Right lobe of liver (tissue), 6 donors: ENCODE measurements at places on chromosomes 1 and 21. TPM values are rescaled to one million over a fixed set of nuclear protein-coding genes. Genes with fewer than 3 reads are reported as not detected.
A peak's percentile ranks its signal among the peaks of the same experiment; 100 is the strongest.

DNA sequence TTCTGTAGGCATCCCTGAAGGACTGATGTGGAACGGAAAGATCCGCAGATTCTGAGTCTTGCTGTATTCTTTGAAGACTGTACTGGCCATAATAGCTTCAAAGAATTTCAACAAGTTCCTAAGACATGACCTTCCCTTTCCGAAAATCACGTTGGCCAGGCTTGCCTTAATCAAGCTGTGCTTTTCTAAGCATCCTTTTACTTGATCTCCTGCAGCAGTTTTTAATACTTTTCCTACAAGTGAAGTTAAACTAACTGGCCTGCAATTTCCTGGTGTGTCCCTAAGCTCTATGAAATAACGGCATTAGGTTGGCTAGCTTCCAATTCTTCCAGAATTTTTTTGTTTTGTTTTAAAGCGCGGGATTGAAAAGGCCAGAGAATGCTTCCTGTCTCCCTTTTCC, 40.3 kb downstream of the SPAG17 start:
- H3K27ac ChIP-seq = no peak overlapping the region
- H3K4me3 ChIP-seq = no peak overlapping the region
- H3K27me3 ChIP-seq = no peaks in the 10 kb centered on the region
- no peaks in the 10 kb centered on the region for H3K36me3 ChIP-seq
- H3K4me1 ChIP-seq = no peaks in the 10 kb centered on the region
- DNase-seq = no peak

DNA sequence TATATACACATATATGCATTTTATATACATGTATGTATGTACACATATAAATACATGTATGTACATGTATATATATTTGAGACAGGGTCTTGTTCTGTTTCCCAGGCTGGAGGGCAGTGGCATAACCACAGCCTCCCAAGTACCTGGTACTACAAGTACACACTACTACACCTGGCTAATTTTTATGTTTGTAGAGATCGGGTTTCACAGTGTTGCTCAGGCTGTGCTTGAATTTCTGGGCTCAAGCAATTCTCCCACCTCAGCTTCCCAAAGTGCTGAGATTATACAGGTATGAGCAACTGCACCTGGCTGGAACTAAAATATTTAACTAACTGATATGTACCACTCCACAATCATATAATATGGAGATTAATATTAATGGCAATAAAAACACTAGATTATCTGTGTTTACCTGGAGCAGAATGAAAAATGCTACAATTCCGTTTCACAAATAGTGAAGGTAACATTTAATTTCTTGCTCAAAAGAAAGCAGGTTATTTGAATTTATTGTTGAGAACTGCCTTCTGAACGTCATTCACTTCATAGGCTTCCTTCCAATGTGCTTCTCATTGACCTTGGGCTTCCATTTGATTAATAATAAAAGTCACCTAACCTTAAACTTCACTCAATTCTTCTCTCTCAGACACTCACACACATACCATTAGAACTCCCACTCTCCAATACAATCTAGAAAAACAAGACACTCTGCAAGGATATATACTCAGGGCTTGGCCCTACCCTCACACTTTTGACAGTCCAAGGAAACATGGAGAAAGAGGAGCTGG, 57.0 kb downstream of the PTGER3 start:
- H3K27me3 ChIP-seq = no peaks in the 10 kb centered on the region
- no peaks in the 10 kb centered on the region for H3K4me1 ChIP-seq
- no peak overlapping the region for H3K27ac ChIP-seq
- no peak for DNase-seq

DNA sequence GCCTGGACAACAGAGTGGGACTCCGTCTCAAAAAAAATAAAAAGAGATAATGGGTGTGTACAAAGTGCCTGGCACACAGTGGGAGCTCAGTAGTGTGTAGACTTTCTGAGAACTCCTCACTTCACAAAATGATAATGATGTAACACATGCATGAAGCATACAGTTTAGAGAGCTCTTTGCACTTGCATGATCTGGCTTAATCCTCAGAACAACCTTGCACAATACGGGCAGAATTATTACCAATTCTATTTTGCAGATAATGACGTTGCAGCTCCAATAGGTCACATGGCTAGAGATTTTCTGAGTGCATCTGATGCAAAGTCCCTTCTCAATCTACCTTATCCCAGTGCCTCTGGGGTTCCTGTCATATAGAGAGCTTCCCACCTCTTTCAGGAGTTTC, 71.4 kb downstream of the CD247 start:
- H3K27ac ChIP-seq = no peak overlapping the region
- DNase-seq = no peak
- no peaks in the 10 kb centered on the region for H3K27me3 ChIP-seq

DNA sequence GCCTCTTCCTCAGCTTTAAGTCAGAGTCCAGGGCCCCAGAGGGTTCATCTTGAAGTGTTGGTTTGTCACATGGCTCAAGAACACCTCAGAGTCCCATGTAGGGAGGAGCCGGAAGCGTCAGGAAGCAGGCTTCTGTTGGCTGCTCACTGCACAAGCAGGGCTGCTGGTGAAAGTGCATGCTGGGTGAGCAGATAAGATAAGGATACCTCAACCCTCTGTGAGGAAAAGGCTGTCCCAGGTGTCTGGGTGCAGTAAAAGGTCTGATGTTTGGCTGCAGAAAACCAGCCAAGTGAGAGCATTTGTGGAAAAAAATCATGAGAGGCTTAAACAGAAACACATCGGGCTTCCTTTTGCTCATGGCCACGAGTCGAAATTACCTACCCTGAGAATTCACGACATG, 6.2 kb upstream of the TEX35 start:
- H3K27ac ChIP-seq = no peak overlapping the region
- H3K36me3 ChIP-seq = no peaks in the 10 kb centered on the region
- no peak overlapping the region for H3K4me3 ChIP-seq

DNA sequence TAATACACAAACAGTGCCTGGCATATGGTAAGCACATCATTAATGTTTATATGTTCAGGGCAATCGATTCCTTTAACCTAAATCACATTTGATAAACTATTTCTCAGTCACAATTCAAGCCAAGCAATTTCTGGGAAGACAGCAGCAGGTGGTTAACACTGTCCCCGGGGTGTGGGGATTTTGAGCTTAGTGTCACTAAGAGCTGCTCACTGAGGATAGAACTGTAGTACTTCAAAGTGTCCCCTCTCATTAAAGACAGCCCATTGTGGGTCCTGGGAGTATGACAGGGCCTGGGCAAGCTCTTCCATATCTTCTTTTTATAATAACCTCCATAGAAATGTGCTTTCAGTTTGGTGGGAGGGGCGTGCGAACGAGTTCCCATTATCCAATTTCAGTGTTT, 8.4 kb upstream of the GALNT2 start:
- no peaks in the 10 kb centered on the region for H3K36me3 ChIP-seq
- H3K27me3 ChIP-seq = no peaks in the 10 kb centered on the region
- H3K4me1 ChIP-seq = no peaks in the 10 kb centered on the region
- H3K4me3 ChIP-seq = no peak overlapping the region
- no peak for DNase-seq
- no peak overlapping the region for H3K27ac ChIP-seq

GRCh38 chr1:58457023-58457635, 89.4 kb downstream of the OMA1 start:
- H3K36me3 ChIP-seq = no peaks in the 10 kb centered on the region
- peak overlapping the region; percentile 50 for H3K27ac ChIP-seq
- H3K27me3 ChIP-seq = no peaks in the 10 kb centered on the region
- H3K4me3 ChIP-seq = no peak overlapping the region

- H3K4me1 ChIP-seq = no peaks in the 10 kb centered on the region
- no peaks in the 10 kb centered on the region for H3K27me3 ChIP-seq
- H3K4me3 ChIP-seq = no peak overlapping the region
- H3K36me3 ChIP-seq = no peaks in the 10 kb centered on the region
Measured at GRCh38 chr1:59487335-59488031, 190.6 kb downstream of the FGGY start.

GRCh38 chr1:212430955-212431394, 1.7 kb upstream of the NENF start:
- no peaks in the 10 kb centered on the region for H3K36me3 ChIP-seq
- peaks cover 5% of the 10 kb centered on the region for H3K4me1 ChIP-seq
- no peak for DNase-seq
- H3K27ac ChIP-seq = no peak overlapping the region
- no peaks in the 10 kb centered on the region for H3K27me3 ChIP-seq

GRCh38 chr1:9843576-9843945, 19.8 kb upstream of the CLSTN1 start:
- no peak overlapping the region for H3K4me3 ChIP-seq
- DNase-seq = no peak

DNA sequence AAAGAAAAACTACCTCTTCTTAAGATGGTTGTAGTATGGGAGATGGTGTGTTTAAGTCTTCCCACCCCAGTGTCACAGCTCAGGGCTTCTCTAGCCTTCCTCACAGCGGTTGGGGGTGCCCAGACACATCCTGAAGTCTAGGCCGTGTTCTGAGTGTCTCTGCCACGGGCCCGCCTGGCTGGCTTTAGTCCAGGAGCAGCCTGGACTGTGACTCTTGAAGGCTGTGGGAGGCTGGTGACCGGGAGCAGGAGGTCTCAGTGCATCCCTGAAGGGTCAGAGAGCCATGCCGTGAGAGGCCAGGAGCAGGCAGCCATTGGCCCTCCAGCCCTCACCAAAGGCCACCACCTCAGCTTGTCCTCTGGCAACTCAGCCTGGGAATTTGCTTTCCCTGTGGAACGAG, 4.5 kb downstream of the EPHX1 start:
- peak overlapping the region; percentile 35 for H3K4me3 ChIP-seq
- no peaks in the 10 kb centered on the region for H3K36me3 ChIP-seq
- peak overlapping the region; percentile 80 for H3K27ac ChIP-seq
- peaks cover 22% of the 10 kb centered on the region for H3K4me1 ChIP-seq
- no peak for DNase-seq
- no peaks in the 10 kb centered on the region for H3K27me3 ChIP-seq

DNA sequence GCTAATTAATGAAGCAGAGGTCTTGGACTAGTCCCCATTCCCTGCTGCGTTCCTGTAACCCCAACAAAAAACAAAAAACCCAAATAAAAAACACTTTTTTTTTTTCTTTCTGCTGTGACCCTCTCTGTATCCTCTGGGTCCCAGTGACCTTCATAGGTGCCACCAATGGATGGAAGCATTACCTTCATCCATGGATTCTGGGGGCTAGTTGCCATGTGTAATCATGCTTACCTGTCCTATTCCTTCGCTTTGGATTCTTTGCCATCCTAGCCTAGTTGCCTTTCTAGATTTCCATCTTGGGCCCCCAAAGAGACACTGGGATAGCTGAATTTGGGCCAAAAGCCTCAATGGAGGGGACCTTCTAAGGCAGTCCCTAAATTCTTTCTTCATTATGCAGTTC, 1208.7 kb downstream of the BRINP3 start:
- no peaks in the 10 kb centered on the region for H3K4me1 ChIP-seq
- H3K27me3 ChIP-seq = no peaks in the 10 kb centered on the region
- H3K36me3 ChIP-seq = no peaks in the 10 kb centered on the region

DNA sequence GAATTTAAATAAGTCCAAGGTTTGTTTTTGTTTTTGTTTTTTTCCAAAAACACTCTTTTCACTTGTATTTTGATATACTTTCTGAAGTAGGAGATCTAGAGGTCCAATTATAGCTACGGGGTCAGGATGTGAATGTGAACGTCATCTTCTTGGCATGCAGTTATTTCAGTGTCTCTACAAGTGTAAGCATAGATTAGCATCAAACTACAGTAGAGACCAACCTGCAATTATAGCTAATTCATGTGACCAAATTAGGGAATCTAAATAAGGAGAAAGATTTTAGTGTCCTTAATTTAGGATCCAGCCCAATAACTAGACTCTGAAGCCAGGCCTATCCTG, 107.3 kb upstream of the PALMD start:
- H3K27me3 ChIP-seq = no peaks in the 10 kb centered on the region
- peak overlapping the region; percentile 32 for H3K27ac ChIP-seq
- H3K4me3 ChIP-seq = no peak overlapping the region

GRCh38 chr1:26275580-26276431, 4.1 kb upstream of the SH3BGRL3 start:
- DNase-seq = peak; percentile 83
- H3K36me3 ChIP-seq = no peaks in the 10 kb centered on the region
- peak overlapping the region; percentile 37 for H3K27ac ChIP-seq

DNA sequence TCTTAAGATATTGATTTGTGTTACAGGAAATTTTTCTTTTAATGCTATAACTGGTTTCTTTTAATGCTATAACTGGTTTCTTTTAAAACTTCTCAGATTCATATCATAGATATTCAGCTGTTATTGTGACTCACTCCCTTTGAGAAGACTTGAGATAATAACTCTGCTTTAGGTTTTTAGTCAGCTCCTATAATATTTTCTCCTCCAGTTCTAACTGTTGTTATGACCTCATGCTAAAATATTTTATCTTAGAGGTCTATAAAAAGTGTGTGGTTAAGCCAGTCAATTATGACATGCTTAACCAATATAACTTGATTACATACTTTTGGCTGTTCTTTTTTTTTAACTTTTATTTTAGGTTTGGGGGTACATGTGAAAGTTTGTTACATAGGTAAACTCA, 280.2 kb downstream of the PTGER3 start:
- no peak overlapping the region for H3K27ac ChIP-seq
- no peak for DNase-seq
- no peaks in the 10 kb centered on the region for H3K4me1 ChIP-seq

DNA sequence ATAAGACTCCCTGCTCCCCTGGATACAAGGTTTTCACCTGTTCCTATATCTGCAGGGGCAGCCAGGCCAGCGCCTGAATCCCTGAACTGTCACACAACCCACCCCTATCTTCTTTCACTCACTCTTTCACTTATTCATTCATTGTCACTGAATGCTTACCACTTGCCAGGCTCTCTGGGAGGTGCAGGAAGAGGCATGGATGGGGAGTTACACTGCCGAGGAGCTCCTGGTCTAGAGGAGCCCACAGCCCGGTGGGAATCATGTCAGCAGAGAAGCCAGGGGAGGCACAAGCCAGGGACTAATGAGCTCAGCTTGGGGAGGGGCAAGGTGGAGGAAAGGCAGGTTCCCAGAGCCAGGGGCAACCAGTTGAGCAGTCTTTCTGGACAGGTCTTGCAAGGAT, 155.8 kb downstream of the TRABD2B start:
- H3K27ac ChIP-seq = no peak overlapping the region
- no peaks in the 10 kb centered on the region for H3K27me3 ChIP-seq
- no peak for DNase-seq
- no peaks in the 10 kb centered on the region for H3K4me1 ChIP-seq
- H3K4me3 ChIP-seq = no peak overlapping the region

H6PD gene
- total RNA-seq = 122 TPM

- no peak for DNase-seq
- no peak overlapping the region for H3K27ac ChIP-seq
- no peaks in the 10 kb centered on the region for H3K27me3 ChIP-seq
- no peaks in the 10 kb centered on the region for H3K36me3 ChIP-seq
- no peaks in the 10 kb centered on the region for H3K4me1 ChIP-seq
- H3K4me3 ChIP-seq = no peak overlapping the region
Measured at GRCh38 chr1:73701826-73702225, 496.1 kb downstream of the LRRIQ3 start.

NUDT4B gene
- total RNA-seq = 17.6 TPM

- no peak overlapping the region for H3K4me3 ChIP-seq
- no peaks in the 10 kb centered on the region for H3K36me3 ChIP-seq
- no peak overlapping the region for H3K27ac ChIP-seq
- no peaks in the 10 kb centered on the region for H3K27me3 ChIP-seq
- no peaks in the 10 kb centered on the region for H3K4me1 ChIP-seq
Measured at GRCh38 chr1:117563492-117563875, 42.4 kb upstream of the TENT5C start.

ANKRD34A gene
- 0.19 TPM for total RNA-seq
